ENCODE measurements at places on chromosomes 2 and 18.

GRCh38 chr2:6773007-6773693 is 92.6 kb downstream of the CMPK2 start:
- peak; percentile 93 for DNase-seq

GRCh38 chr2:65199891-65200290 is 27.7 kb upstream of the ACTR2 start:
- DNase-seq = no peak

GRCh38 chr18:44702594-44702993 is 21.9 kb downstream of the SETBP1 start:
- no peak for DNase-seq

DNA sequence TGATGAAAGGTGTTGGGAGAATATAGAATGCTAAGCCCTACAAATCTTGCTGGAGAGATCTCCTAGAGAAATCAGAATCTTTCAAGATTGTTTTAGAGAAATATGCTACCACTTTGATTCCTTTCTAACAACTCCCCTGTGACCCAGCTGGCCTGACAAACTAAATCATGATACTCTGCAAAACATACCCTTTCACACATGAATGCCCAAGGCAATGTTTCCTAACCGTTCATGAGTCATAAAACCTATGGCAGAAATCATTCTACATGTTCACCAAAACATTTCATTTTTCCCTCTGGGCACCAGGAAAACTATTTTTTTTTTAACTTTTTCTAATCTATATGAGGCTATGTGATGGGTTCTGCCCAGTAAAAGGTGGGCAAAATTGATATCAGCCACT is 77.8 kb upstream of the SETBP1 start:
- no peak for DNase-seq

- DNase-seq = no peak
Observed at GRCh38 chr18:9787036-9787435, 78.9 kb downstream of the RAB31 start.

- no peak for DNase-seq
Observed at GRCh38 chr18:11948852-11949523, 32.3 kb upstream of the IMPA2 start.

DNA sequence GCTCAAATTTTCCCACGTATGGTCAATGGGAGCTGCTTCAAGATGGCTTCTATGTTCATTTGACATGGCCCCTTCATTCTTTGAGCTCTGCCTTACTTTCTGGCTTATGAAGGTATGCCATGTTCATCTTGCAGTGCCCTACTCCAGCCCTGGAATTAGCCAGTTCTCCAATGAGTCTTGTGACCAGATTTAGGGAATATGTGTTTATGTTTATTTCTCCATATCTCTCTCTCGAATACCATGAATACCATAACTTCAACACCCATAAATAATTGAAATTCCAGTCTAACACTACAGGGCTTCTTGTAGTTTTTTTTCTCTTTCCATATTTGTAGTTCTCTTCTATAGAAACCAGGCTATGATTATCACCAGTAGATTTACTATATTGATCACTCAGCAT is 39.7 kb downstream of the EPB41L5 start:
- DNase-seq = no peak

GRCh38 chr2:109257653-109258052 is 128.6 kb downstream of the SH3RF3 start:
- DNase-seq = no peak

GRCh38 chr2:17584689-17585088 is 44.2 kb downstream of the VSNL1 start:
- DNase-seq = no peak

GRCh38 chr2:229221641-229222040 is 49.4 kb downstream of the PID1 start:
- DNase-seq = no peak

DNA sequence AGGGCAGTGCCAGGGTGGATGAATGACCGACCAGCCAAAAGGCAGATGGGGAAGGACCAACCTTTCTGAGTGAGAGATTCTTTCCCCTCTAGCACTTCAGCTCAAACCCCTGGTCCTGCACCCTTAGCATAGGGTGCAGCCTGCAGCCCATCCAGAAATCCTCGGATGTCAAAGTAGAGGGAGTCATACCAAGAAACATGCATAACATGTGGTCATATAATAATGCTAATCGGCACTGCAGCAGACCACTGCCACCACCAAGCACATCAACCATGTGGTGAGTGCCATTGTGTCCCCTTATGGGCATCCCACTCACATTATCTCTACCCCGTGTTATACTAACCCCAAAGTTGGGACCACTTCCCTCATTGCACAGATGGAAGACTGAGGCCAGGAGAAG is 17.7 kb downstream of the ATOH8 start:
- no peak for DNase-seq

- DNase-seq = no peak
Observed at GRCh38 chr2:33503002-33503401, 26.6 kb downstream of the RASGRP3 start.

DNA sequence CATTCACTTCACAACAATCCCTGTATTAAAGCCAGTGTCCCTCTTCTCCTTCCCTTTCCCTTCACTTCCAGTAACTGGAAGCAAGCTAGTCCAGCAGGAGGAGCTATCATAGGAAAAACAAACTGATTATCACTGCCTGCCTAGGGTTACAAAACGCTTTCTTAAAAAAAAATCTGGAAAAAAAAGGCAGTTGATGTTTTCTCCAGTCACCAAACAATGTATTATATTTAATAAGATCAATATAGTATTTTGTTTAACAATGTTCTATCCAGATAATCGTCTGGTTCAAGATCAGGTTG is 78.8 kb upstream of the ITGB6 start:
- no peak for DNase-seq

DNA sequence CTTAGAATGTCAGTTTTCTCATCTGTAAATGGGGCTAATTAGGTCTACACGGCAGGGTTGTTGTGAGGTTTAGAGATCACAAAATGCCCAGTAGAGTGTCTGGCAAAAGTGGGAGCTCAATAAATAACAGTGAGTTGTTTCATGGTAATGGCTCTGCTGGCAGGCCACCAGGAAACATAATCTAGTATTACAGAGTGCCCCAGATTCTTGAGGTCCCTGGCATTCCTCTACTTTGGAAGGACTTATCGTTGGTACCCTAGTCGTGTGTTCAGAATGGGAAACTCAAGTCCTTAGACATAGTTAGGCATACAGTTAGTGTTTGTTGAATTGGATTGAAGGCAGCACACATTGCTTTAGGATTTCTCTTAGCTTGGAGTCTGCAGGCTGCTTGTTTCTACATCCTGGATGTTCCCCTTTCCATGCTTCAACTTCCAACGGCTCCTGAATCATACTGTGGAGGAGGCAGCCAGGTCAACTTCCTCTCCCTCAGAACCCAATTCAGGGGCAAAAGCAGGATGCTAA is 161.5 kb upstream of the FOSL2 start:
- DNase-seq = no peak

- DNase-seq = no peak
Observed at GRCh38 chr2:69340101-69340775, 46.8 kb downstream of the GFPT1 start.

GRCh38 chr18:49023938-49024803 is 73.4 kb upstream of the SMAD7 start:
- no peak for DNase-seq

Measured in activated CD8-positive, alpha-beta memory T cell treated with anti-CD3 and anti-CD28 coated beads for 24 hours (primary cell).